Stimulated activated CD4-positive, alpha-beta T cell treated with anti-CD3 and anti-CD28 coated beads, TNF-alpha, amount 100 ng/mL, for 24 hours (primary cell): ENCODE measurements at places on chromosomes 4 and X.

DNA sequence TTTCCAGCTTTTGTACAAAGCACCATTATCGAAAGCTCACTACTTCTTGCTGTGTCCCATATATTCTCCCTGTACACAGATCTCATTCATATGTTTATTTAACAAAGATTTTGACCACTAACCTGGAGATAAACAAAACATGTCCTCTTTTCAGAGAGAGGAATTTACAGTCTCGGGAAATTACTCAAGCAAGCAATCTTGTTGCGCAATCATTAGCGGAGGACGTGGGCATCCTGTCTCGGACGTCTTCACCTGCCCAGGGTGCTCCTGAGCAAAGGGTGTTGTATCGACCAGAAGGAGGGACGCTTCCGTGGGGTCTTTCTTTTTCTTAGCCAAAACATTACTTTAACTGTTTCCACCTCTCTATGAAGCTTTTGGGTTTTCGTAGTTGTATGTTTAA is 66.5 kb upstream of the CLCN4 start:
- DNase-seq, result no peak

- no peak for DNase-seq
Observed at GRCh38 chr4:26218677-26219605, 101.9 kb upstream of the RBPJ start.

GRCh38 chr4:2451821-2452785 is 16.8 kb upstream of the RNF4 start:
- no peak for DNase-seq

- no peak for DNase-seq
Observed at GRCh38 chrX:108090491-108091263, 665 bp downstream of the PSMD10 start.

DNA sequence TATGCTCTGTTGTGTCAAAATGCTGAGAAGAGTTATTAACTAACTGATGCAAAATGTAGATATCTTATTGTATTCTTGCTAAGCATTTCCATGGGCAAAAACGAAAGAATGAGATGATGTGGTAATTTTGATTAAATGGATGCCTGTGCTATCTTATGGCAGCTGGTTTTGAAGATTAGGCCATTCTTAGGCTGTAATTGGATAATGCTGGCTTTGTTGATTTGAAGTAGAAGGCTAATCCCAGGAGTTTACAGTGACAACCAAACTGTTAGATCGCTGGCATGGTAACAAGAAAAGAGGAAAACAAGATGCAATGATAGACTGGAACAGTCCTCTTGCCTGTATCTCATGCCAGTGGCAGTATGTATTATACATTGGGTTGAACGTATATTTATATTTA is 74.1 kb upstream of the WDR44 start:
- DNase-seq, result no peak

GRCh38 chrX:74449937-74450330 is 28.6 kb downstream of the SLC16A2 start:
- no peak for DNase-seq

DNA sequence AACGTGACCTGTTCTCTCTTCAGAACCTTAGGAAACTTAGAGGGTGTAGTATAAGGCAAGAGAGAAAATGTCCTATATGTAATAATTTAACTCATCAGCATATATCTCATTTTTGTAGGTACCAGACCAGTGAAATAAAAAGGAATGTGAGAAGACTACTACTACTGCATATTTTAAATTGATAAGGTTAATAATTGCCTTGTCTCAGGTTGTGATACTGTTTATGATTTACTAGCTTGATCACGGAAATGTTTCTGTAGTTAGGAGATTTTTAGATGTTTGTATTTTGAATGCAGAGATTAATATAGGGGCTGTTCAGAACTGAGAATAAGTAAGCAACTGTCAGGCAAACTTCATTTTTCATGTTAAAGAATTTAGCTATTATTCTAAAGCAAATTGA is 1563.4 kb downstream of the C4orf33 start:
- DNase-seq, result no peak

- DNase-seq, result no peak
Observed at GRCh38 chr4:86942185-86942666, 7.4 kb downstream of the AFF1 start.

- no peak for DNase-seq
Observed at GRCh38 chr4:156751486-156751885, 220.1 kb downstream of the PDGFC start.
